ENCODE measurements at places on chromosomes 3 and 15. TPM values are rescaled to one million over a fixed set of nuclear protein-coding genes. Genes with fewer than 3 reads are reported as not detected.

ADAMTSL3 gene
- not detected for total RNA-seq

- H3K27me3 ChIP-seq = no peaks in the 10 kb centered on the region
- H3K36me3 ChIP-seq = no peaks in the 10 kb centered on the region
- no peak for DNase-seq
- H3K27ac ChIP-seq = no peak overlapping the region
- H3K4me1 ChIP-seq = peaks cover 8% of the 10 kb centered on the region
Measured at GRCh38 chr3:17111586-17111985, 226.8 kb downstream of the PLCL2 start.

GRCh38 chr3:28698706-28699105, 350.1 kb upstream of the AZI2 start:
- no peaks in the 10 kb centered on the region for H3K4me1 ChIP-seq
- H3K4me3 ChIP-seq = no peak overlapping the region
- no peak for DNase-seq
- H3K36me3 ChIP-seq = no peaks in the 10 kb centered on the region

TRH gene
- not detected for total RNA-seq

SLC28A1 gene
- not detected for total RNA-seq

GRCh38 chr15:68634531-68634930, 55.7 kb downstream of the CORO2B start:
- no peaks in the 10 kb centered on the region for H3K4me1 ChIP-seq
- H3K27me3 ChIP-seq = no peaks in the 10 kb centered on the region
- no peaks in the 10 kb centered on the region for H3K36me3 ChIP-seq
- H3K27ac ChIP-seq = no peak overlapping the region
- no peak for DNase-seq
- H3K4me3 ChIP-seq = no peak overlapping the region

DNA sequence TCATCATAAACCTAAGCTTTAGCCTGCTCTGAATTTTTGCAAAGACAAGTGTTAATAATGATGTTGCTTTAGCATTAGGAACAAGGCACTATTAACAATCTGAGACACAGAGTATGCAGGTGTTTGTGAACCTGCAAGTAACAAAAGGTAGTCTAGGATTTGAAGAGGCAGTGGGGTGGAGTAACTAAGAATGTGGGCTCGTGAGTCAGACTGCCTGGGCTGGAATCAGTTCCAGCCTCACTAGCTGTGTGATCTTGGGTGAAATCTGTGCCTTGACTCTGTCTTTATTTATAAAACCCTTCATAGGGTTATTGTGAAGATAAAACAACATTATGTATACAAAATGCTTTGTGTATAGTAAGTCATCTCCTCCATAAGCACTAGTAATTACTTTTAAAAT, 610.6 kb upstream of the CFAP20DC start:
- no peaks in the 10 kb centered on the region for H3K27me3 ChIP-seq
- H3K36me3 ChIP-seq = no peaks in the 10 kb centered on the region
- DNase-seq = no peak
- H3K4me3 ChIP-seq = no peak overlapping the region
- no peaks in the 10 kb centered on the region for H3K4me1 ChIP-seq

OR5K2 gene
- not detected for total RNA-seq

GRCh38 chr15:73249499-73249898, 119.3 kb downstream of the HCN4 start:
- no peak overlapping the region for H3K4me3 ChIP-seq
- H3K36me3 ChIP-seq = no peaks in the 10 kb centered on the region
- no peak overlapping the region for H3K27ac ChIP-seq
- H3K4me1 ChIP-seq = peaks cover 3% of the 10 kb centered on the region

FEZF2 gene
- not detected for total RNA-seq

FETUB gene
- not detected for total RNA-seq

- H3K4me1 ChIP-seq = no peaks in the 10 kb centered on the region
- H3K27ac ChIP-seq = no peak overlapping the region
- H3K36me3 ChIP-seq = peaks cover 39% of the 10 kb centered on the region
- no peak overlapping the region for H3K4me3 ChIP-seq
- no peaks in the 10 kb centered on the region for H3K27me3 ChIP-seq
- DNase-seq = no peak
Measured at GRCh38 chr3:45473841-45474240, 85.5 kb downstream of the LARS2 start.

FAM81A gene
- total RNA-seq = 0.57 TPM

DNA sequence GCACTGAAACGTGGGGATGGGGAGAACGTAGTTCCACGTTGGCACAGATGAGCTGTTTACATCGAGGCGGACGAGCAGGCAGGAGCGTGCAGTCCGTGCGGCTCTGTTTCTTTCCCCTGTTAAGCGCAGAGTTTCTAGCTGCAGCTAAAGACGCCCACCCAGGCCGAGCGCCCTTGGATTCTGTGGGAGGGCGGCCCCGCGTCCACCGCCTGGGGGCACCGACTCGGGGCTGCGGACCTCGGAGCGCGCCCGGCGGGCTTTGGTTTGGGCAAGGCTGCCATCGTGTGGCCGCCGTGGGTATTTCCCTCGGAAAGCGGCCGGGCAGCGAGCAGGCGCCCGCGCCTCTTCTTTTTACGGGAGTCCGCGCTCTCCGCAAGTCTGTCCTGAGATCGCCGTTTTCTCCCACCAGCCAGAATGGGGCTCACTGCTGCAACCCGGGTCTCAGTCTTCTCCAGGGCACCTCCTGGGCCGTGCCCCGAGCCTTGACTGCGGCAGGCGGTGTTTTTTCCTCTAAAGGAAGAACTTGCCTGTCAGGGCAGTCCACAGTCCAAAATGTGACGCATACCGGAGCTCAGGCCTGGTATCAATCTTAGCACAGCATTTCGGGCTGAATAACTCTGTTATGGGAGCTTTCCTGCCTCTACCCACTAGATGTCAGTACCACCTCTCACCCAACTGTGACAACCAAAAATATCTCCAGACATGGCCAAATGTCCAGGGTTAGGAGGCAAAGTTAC, 219.9 kb upstream of the IGF1R start:
- H3K27me3 ChIP-seq = peaks cover 42% of the 10 kb centered on the region
- peak; percentile 79 for DNase-seq
- H3K4me1 ChIP-seq = peaks cover 4% of the 10 kb centered on the region
- peak overlapping the region; percentile 54 for H3K4me3 ChIP-seq
- no peaks in the 10 kb centered on the region for H3K36me3 ChIP-seq

UPK1B gene
- 0.25 TPM for total RNA-seq

GRCh38 chr15:96181873-96182301, 148.6 kb upstream of the NR2F2 start:
- no peak overlapping the region for H3K27ac ChIP-seq
- no peaks in the 10 kb centered on the region for H3K36me3 ChIP-seq
- peaks cover 2% of the 10 kb centered on the region for H3K27me3 ChIP-seq

DNA sequence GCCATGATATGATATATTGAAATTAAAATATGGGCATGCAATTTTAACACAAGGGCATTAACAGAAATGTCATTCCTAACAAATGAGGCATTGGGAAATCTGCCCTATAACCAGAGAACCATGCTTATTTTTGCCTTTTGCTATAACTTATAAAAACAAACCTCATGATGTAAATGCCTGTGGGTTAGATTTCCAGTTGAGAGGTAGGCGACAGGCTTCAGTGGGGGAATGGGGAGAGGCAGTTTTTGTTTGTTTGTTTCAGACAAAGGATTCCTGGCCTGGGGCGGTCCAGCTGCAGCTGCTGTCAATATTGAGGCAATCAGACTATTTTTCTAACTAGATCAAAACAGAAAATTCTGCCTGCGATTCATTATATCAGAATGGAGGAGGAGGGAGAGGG, 490.4 kb upstream of the CFAP20DC start:
- no peak overlapping the region for H3K27ac ChIP-seq
- H3K36me3 ChIP-seq = no peaks in the 10 kb centered on the region
- no peak overlapping the region for H3K4me3 ChIP-seq
- no peaks in the 10 kb centered on the region for H3K27me3 ChIP-seq
- DNase-seq = no peak

DNA sequence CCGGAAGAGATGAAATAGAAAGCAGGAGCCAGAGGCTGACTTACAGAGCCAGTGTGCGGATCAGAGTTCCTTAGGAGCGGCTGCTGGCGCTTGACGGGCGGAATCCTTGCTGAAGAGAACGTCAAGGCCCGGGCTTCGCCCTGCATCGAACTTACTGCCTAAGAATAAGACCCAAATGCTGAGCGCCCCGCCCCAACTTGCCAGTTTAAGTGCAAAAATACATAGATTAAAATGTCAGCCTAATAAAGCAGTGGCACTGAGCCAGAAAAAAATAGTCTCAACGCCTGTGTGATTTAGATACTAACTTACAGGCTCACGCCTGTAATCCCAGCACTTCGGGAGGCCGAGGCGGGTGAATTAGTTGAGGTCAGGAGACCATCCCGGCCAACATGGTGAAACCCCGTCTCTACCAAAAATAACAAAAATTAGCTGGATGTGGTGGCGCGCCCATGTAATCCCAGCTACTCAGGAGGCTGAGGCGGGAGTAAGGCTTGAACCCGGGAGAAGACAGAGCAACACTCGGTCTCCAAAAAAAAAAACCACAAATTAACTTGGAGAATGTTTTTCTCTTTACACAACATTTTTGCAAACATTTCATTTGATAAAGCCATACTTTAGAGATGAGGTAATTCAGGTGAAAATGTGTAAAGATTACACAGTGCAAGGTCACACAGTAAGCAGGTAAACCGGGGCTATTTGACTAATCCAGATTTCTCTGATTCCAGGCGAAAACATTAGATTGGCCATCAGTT, 1.2 kb upstream of the UBP1 start:
- no peak for DNase-seq
- peaks cover 10% of the 10 kb centered on the region for H3K36me3 ChIP-seq
- H3K4me1 ChIP-seq = peaks cover 31% of the 10 kb centered on the region

- no peak for DNase-seq
- peaks cover 1% of the 10 kb centered on the region for H3K4me1 ChIP-seq
- H3K27me3 ChIP-seq = peaks cover 11% of the 10 kb centered on the region
- no peak overlapping the region for H3K4me3 ChIP-seq
- no peaks in the 10 kb centered on the region for H3K36me3 ChIP-seq
Measured at GRCh38 chr3:115876876-115877614, 253.7 kb downstream of the GAP43 start.

LINGO1 gene
- total RNA-seq = not detected

DLEC1 gene
- 0.46 TPM for total RNA-seq

GRCh38 chr3:87088430-87088992, 97.6 kb upstream of the VGLL3 start:
- H3K4me3 ChIP-seq = peak overlapping the region; percentile 64
- peaks cover 13% of the 10 kb centered on the region for H3K4me1 ChIP-seq
- DNase-seq = no peak
- H3K27me3 ChIP-seq = peaks cover 7% of the 10 kb centered on the region

DNA sequence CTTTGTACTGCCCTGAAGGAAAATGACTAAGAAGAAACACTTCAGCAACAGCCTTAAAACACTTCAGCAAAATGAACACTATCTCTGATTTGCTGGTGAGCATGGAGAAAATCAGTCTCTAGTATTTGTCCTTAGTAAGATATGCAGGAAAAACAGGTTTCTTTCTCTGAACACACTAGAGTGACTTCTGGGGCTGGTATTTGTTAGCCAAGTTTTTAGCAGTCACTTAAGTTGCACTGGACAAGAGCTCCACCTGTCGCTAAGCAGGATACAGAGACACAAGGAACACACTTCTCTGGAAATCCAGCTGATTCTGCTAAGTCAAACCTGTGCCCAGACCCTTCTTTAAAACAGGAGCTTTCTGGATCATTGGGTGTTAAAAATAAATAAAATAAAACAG, 65.3 kb downstream of the CHAC1 start:
- no peaks in the 10 kb centered on the region for H3K27me3 ChIP-seq
- no peak overlapping the region for H3K27ac ChIP-seq
- H3K4me3 ChIP-seq = no peak overlapping the region

SCN11A gene
- total RNA-seq = 0.07 TPM

DNA sequence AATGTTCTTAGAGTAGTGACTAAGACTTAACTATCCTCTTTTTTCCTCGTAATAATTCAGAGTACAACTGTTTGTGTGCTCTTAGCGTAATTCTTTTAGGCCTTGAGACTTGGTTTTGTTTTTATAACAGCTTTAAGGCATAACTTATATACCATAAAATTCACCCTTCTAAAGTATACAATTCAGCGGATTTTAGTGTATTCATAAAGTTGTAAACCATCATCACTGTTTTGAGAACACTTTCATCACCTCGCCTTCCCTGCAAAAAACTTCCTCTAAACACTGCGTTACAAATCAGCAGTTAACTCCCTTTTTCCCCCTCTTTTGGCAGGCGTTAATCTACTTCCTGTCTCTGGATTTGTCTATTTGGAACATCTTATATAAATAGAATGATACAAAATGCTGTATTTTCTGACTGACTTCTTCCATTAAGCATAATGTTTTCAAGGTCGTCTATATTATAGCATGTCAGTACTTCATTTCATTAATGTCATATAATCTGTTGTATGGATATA, 18.7 kb downstream of the DNAJC13 start:
- no peak overlapping the region for H3K4me3 ChIP-seq
- no peaks in the 10 kb centered on the region for H3K27me3 ChIP-seq
- DNase-seq = no peak

ZBTB47 gene
- total RNA-seq = 0.62 TPM

DNA sequence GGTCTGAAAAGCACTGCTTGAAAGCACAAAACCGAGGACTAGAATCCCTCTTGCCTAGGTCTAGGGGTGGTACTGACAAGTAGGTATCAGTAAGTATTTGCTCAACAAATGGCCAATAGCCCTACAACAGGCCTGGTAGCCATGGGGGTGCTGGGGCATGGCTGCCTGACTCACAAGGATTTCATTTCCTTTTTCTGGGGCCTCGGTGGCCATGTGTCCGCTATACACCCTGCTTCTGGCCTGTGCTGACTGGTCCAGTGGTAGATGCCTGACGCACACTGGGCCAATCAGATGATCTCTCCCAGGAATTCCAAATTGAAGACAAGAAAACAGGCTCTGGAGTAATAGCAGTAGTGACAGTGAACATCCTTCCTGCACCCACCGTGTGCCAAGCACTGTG, 29.4 kb downstream of the MELTF start:
- H3K4me1 ChIP-seq = peaks cover 9% of the 10 kb centered on the region
- no peaks in the 10 kb centered on the region for H3K36me3 ChIP-seq
- H3K4me3 ChIP-seq = no peak overlapping the region
- no peak overlapping the region for H3K27ac ChIP-seq

DNA sequence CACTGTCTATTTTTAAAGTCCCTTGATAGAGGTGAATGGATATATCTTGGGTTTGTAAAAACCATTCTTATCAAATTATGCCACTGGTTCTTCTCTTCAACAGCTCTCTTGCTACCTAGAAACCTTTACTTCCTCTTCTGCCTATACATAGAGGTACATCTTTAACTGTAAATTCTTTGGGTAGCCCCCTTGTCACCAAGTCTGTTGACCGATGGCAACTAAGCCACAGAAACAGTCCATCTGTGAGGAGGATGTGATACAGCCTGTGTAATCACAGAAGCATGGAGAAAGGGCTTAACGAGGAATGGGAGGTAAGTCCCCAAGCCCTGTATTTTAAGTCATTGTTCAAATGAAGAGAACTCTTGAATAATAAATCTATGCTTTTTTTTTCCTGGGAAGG, 246.5 kb upstream of the MDFIC2 start:
- no peaks in the 10 kb centered on the region for H3K4me1 ChIP-seq
- no peak overlapping the region for H3K27ac ChIP-seq
- DNase-seq = no peak
- H3K4me3 ChIP-seq = no peak overlapping the region
